PC-3 (cell line): ENCODE measurements at places on chromosomes 3 and 15.

GRCh38 chr3:16961621-16962205 lies 77.0 kb downstream of the PLCL2 start:
- no peak for DNase-seq

GRCh38 chr3:195853996-195854395 lies 42.3 kb upstream of the MUC4 start:
- DNase-seq: no peak

DNA sequence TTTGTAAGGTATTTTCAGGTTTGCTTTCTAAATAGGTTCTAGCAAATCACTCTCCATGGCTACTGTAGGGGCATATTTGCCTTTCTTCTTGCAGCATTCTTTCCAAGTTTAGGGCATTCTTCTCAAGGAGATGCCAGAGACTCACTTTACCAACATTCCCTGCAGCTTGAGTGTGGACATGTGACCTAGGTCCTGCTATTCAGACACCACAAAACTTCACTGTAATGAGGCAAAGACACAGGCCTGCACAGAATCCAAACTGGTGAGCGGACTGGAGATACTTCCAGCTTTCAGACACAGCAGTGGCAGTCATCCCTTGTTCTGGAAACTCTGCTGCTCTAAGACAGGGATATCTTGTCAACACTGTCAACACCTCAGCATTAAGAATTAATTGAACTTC lies 146.4 kb upstream of the PFN2 start:
- no peak for DNase-seq

GRCh38 chr3:73056014-73056844 lies 5.2 kb upstream of the EBLN2 start:
- peak; percentile 56 for DNase-seq

- peak; percentile 64 for DNase-seq
Measured at GRCh38 chr15:88648357-88649214, 9.8 kb downstream of the ISG20 start.

DNA sequence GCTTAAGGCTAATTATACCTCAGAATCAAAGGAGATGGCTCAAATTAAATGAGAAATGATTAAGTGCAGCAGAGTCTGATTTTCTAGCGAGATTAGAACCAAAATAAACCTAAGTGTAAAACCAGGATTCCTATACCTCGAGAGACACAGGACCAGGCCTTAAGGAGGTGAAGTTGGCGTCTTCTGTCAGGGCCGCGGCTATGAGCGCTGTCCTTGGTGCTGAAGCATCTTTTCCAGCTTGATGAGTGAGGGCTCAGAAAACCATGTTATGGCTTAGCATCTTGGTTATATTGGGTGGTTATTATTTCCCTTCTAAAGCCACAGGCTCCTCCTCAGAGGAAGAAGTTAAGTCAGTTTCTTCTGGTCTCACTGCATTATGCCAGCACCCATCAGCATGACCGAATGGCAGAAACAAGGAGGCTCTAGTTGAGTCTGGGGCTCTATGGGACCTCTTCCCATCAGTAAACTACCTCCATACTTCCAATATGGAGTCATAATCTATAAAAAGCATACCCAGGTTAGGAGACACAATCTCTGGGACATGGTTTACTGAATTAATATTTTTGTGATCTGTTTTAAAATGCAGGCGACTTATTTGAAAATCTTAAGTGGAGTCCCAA lies 120.1 kb upstream of the NMNAT3 start:
- DNase-seq: peak; percentile 29

GRCh38 chr15:44656298-44656697 lies 7.2 kb downstream of the SPG11 start:
- no peak for DNase-seq

DNA sequence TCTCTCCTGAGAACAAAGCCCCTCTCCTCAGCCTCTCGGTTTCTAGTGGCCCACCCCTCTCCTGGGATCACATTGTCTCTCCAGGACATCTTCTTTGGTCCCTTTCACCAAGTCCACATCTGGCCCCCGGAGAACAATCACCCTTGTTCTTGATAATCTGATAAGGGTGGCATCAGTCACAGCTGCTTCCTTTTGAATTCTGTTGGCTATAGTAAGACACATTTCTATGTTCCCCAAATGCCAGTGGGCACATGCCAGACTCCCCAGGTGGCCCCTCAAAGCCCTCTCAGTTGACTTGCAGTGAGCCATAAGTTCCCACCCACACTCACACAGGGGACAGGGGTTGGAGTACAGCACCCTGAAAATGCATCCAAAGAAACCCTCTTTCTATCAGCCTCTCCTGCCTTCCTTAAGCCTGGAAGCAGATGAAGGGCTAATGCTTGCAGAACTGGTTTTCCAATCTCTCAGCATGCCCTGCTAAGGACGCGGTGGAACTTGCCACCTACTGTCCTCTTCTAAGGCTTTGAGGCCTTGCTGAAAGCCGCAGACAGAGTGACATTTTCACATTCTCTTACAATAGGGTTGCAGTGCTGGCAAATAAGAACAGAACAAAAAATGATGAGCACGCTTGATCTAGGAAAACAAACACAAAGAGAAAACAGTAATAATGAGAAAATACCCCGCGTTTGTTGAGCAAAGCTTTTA lies 101.3 kb upstream of the SLCO3A1 start:
- DNase-seq: no peak

- no peak for DNase-seq
Measured at GRCh38 chr15:87944691-87945090, 311.8 kb downstream of the NTRK3 start.

- DNase-seq: no peak
Measured at GRCh38 chr3:167450195-167450594, 23.6 kb downstream of the SERPINI2 start.

- no peak for DNase-seq
Measured at GRCh38 chr3:58387650-58388546, 45.7 kb downstream of the PDHB start.

- DNase-seq: peak; percentile 79
Measured at GRCh38 chr15:52124270-52124880, 11.8 kb upstream of the BCL2L10 start.

- DNase-seq: no peak
Measured at GRCh38 chr3:23519314-23520208, 286.2 kb upstream of the UBE2E1 start.

DNA sequence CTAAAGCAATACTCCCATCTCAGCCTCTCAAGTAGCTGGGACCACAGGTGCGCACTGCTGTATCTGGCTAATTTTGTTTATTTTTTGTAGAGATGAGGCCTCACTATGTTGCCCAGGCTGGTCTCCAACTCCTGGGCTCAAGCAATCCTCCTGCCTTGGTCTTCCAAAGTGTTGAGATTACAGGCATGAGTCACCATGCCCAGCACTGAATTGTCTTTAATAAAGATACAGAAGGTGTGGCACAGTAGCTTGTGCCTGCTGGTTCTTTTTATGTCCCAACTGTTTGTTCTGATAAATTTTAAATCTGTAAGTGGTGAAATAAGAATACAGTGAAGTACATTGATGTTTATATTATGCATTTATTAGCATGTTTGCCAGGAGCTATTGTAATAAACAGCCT lies 20.6 kb upstream of the TRAK1 start:
- DNase-seq: peak; percentile 35

DNA sequence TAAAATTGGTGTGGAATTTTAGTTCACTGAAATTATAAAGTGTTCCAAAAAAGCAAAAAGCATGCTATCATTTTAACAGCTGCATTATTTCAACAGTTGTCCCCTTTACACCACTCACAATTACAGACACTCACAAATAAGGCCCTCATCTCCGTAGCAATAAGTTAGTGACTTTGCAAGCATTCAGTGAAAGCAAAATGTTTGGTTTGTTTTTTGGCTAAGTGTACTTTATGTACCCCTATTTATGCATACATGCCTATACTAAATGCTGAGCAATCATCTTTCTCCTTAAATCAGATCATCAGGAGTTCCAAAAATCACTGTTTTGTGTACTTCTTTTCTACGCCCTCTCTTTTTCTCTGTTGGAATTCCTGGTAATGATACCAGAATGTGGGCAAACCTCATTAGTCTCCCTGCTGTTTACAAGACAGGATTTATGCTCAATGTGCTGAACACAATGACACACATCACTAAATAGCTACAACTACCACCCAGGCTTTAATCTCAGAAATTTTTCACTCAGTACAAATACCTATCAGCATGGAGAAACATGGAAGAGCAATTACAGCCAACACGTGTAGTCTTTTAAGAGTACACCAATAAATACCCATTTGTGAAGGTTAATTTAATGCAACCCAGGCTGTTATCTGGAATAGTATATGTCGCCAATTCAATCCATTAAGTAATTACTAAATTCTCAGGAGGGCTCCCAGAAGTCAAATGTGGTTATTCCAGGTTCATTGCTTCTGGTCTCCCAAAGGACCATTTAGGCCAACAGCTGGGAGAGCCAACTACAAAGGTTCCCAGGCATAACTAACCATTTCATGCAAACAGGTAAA lies 12.0 kb downstream of the ALDH1A2 start:
- DNase-seq: no peak

- no peak for DNase-seq
Measured at GRCh38 chr3:194961571-194961970, 275.9 kb downstream of the FAM43A start.

- no peak for DNase-seq
Measured at GRCh38 chr3:40875581-40875980, 323.7 kb upstream of the CTNNB1 start.

GRCh38 chr3:142972092-142972753 lies 8.7 kb upstream of the PAQR9 start:
- no peak for DNase-seq

- no peak for DNase-seq
Measured at GRCh38 chr3:127027811-127028548, 45.1 kb downstream of the PLXNA1 start.

- DNase-seq: no peak
Measured at GRCh38 chr15:57832183-57832582, 125.7 kb downstream of the POLR2M start.

GRCh38 chr3:183313764-183314163 lies 60.7 kb downstream of the B3GNT5 start:
- DNase-seq: no peak

DNA sequence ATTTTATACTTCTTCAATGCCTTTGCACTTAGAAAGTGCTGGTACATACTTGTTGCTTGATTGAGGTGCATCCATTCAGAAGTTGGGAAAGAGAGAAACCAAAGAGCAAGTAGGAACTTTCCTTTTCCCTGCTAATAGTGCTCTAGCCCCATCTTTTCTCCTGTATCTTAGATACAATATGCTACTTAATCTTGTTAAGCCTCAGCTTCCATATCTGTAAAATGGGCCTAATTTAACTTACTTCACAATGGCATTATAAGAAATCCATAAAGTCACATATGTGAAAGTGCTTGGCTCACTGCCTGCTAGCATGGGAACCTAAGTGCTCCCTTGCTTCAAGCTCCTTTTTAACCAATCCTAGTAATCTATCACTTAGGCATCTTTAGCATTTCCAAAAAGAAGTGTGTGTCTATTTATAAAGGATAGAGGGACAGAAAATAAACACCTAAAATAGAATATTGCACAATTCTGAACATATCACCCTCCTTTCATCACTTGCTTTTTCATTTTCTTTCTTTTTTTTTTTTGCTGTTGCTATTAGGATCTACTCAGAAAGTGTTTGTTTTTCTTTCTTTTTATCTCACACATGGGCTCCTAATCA lies 28.1 kb downstream of the KCNAB1 start:
- DNase-seq: no peak

DNA sequence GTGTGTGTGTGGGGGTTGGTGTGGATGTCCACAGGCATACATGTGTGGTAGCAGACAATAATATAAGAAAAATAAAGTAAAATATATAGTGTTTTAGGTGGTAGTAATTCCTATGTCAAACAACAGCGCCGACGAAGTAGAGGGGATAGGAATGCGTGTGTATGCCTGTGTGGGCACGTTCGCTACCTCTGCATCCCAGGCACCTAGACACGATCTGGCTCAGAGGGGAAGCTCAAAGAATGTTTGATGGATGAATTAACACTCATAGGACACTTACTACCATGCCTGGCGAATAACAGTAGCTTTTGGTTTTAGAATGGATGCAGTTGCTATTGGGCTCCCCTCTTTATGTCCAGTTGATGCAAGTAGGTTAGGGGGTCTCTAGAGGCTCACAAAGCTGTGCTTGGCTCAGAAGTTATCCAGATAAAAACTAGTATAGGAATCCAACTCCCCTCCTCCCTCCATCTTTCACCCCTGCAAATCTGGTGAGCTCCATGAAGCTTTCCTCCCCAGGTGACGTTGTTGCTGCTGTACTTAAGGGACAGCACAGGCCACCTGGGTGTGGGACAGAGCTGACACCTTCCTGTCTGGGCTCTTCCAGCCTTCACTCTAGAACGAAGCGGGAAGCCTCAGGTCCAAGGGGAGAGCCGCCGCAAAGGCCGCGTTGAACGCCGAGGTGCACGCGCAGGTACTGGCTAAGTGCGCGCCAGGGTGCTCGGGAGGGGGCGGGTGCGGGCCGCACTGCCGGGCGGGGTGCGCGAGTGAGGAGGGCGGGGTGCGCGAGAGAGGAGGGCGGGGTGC lies 192.6 kb upstream of the LYSMD4 start:
- peak; percentile 13 for DNase-seq

- DNase-seq: no peak
Measured at GRCh38 chr3:141330235-141330634, 38.1 kb upstream of the ZBTB38 start.

DNA sequence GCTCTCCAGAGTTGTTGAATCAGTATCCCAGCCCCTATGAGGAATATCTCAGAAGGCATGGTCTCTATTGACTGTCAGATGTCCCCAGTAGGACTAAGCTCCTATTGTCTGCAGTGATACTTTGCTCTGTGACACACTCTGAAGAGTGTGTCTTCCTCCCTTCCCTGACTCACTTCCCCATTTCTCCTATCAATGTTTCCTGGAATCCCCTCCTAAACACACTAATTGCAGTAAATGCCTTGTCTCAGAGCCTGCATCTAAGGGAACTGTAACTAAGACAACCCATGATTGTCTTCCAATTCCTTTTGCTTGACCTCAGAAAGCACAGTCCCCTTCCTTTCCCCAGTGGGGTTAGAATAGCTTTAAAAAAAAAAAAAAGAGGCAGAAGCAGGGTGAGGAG lies 397.3 kb upstream of the PROK2 start:
- no peak for DNase-seq

DNA sequence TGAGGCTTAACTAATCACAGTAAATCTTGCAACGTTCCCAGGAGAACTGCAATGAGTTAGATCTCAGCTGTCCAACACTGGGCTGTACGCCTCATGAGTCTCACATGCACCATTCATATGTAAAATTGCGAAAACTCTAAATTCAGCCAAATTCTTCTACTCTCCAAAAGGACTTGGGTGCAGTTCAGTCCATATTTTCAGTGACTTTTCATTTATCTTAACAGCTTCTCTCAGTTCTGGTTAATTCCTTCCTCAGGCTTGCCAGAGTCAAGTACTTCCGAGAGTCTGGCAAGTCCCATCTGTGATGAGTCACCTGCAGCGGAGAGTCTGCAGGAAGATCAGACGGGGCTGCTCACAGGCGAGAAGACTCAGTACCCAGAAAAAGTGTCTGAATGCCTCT lies 11.5 kb downstream of the CCDC80 start:
- peak; percentile 80 for DNase-seq

DNA sequence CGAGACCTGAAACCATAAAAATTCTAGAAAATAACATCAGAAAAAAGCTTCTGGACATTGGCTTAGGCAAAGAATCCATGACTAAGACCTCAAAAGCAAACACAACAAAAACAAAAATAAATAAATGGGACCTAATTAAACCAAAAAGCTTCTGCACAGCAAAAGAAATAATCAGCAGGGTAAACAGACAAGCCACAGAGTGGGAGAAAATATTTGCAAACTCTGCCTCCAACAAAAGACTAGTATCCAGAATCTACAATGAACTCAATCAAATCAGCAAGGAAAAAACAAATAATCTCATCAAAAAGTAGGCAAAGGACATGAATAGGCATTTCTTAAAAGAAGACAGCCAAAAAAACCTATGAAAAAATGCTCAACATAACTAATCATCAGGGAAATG lies 59.6 kb downstream of the DNAH12 start:
- peak; percentile 6 for DNase-seq
